ENCODE measurements at places on chromosomes 2 and 18.

GRCh38 chr2:233556881-233557736 is 9.5 kb downstream of the USP40 start:
- no peak for DNase-seq

DNA sequence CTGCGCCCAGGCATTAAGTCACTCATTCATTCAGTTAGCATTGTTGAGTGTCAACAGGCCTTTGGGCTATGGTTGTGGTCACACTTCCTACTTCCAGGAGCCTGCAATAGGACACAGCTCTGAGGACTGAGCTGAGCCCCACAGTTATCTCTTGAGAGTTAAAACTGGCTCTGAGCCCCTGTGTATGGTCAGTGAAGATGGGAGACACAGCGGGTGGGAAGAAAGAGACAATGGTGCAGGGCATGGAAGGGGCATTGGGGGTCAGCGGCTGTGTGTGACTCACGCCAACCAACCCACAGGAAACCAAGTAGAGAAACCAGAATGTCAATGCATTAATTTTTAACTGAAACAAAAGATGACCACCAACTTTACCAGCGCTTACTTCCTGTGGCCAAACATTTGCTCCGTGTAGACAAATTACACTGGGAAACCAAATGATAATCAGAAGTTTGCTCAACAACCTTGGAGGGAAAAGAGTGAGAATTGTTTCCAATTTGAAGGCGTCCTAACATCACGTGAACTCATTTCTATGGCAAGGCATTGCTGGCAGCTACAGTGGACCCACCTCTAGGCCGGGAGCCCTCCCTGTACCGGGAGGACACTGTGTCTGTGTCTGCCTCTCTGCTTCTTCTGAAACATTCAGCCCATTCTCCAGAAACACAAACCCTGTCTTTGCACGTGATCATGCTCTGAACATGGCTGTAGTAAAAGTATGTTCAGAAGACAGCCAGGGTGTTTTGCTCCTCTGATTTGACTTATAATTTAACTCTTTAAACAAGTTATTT is 212.0 kb upstream of the ID2 start:
- no peak for DNase-seq

DNA sequence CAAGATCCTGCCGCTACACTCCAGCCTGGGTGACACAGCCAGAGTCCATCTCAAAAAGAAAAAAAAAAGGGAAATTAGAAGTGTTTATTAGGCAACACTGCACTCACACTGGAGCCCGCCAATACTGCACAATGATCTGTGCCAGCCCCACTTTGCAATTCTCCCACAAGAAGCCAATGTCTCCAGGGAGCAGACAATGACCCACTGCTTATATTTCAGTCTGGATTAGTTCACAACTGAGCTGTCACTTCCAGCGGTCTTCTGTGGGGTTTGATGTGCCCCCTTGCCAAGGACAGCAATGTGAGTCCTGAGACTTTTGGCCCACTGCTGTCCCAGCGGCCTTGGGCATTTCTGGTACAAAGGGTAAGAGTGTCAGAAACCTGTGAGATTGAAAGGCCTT is 85.6 kb upstream of the PPM1B start:
- DNase-seq = no peak

- DNase-seq = no peak
Measured at GRCh38 chr2:165582409-165582808, 112.9 kb downstream of the CSRNP3 start.

Data from nephron progenitor cell (in vitro differentiated cells).